Stimulated activated CD4-positive, alpha-beta T cell treated with anti-CD3 and anti-CD28 coated beads, Interleukin-12 subunit alpha, Interleukin-12 subunit beta, amount 100 ng/mL, for 24 hours (primary cell): ENCODE measurements at places on chromosomes 2 and 18.
A peak's percentile ranks its signal among the peaks of the same experiment; 100 is the strongest.

DNA sequence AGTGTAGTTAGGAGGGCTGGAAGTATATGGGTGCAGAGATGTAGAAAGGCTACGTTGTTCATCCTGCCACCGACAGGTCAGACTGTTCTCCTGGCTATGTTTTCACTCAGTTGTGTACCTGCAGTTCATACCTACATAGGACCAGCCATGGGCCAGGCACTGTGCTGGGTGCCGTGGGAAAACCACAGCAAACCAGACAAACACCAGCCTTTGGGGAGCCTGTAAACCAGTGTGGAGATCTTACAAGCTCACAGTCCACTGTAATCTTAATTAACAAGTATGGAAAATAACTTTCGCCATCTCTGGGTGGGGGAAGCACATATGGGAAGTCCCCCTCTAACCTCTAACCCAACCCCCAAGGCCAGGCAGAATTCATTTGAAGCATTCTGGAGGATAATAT is 12.7 kb downstream of the NCK2 start:
- DNase-seq = no peak

GRCh38 chr2:29222381-29223179 is 107.4 kb downstream of the CLIP4 start:
- DNase-seq = no peak

DNA sequence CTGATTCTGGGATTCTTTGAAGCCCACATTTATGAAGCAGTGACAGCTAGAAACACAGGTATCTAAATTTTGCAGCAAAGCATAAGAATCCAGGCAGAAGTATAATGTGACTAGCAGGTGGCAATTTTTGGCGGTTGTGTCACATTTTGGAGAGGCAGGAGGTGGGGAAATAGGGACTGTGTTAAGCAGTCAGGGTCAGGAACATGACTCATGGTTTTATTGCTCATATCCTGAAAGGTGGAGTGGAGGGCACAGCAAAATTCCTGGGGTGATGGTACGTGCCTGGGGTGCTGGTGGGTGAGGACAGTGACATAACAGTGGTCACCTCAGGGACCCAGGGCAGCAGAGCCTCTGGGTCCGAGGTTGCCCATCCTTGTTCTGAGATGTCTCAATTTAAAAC is 63.5 kb upstream of the TTN start:
- no peak for DNase-seq

DNA sequence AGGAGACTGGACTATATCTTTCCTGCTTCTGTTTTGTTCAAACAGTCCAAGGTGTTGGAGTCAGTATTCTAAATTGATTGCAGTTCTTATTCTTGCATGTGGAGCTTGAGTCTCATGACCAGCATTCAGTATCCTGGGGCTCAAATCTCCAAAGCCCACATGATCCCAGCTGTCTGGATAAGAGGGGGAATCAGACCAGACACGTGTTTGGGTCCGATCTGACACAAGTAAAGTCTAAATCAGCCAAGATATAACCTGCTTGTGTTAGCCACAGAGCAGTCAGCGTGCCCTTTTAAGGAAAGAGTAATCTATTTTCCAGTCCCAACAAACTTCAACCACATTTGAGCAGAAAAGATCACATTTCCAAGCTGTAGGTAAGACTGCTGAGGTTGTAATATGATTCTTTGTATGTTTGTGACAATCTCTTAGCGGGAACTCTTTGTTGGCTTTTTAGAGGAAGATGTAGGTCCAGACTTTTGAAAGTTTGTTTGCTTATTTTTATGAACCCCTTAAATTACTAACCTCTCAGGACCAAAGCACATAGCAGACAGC is 334.6 kb downstream of the SLC4A3 start:
- no peak for DNase-seq

DNA sequence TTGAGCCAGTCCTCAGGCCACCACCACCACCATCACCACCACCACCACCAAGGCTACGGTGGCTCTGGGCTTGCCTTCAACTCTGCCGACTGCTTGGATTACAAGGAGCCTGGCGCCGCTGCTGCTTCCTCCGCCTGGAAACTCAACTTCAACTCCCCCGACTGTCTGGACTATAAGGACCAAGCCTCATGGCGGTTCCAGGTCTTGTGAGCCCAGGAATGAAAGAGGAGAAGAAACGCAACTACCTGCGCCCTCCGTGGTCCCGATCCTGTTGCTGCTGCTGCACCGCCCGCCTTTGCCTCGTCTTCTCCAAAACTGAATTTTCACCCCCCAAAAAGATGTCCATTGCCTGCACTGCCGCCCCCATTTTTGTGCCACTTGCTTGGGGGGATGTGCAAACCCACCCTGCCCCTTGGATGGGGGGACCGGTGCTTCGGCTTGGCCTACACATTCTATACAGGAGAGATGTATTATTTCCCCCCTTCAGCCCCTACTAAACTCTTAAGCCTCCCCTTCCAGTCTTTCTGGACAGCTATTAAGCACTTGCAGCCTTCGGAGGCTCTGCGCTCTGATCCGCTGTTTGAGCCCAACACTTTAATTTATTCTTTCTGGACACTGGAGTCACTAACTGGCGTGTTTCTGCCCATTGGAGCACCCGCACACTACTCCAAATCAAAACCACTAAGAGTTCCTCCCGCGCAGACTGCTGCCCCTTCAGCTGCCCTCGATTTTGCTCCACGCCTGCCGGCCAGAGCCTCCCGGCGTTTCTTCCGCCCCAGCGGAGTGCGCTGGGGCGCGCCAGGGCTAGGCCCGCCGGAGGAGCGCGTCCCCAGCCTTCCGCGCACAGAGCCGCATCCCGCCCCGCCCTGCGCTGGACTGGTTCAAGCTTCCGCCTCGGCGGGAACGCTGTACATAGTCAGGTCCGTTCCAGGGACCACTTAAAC is 5.7 kb downstream of the OTX1 start:
- peak; percentile 21 for DNase-seq

- DNase-seq = peak; percentile 2
These were observed 743 bp downstream of the HADHA start for GRCh38 chr2:26243470-26244308.

GRCh38 chr2:86464652-86465051 is 23.5 kb downstream of the KDM3A start:
- DNase-seq = no peak

DNA sequence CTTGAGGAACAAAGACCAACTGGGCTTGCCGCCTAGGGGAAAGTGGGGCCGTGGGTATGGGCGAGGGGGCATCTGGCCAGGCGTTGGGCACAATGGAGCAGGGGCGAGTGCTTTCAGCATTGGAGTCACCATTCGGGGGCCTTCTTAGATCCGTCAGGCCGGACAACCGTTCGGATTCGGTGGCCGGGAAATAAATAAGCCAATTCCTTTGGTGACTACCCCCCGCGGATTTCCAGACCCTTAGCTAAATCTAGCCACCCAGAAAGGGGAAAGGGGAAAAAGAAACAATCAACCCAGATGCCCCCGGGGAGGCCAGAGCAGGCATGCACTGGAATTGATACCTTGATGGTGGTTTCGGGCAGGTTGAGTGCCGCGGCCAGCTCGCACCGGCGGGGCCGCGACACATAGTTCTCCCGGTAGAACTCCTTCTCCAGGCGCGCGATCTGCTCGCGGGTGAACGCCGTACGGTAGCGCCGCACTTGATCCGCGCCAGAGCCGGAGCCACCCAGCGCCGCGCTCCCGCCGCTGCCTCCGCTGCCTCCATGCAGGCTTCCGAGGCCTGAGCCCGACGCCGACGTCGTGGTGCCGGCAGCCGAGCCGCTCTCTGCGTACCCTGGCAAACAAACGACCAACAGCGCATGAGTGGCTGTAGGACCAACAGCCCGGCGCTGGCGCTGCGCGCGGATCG is 1.8 kb downstream of the EVX2 start:
- no peak for DNase-seq

- DNase-seq = no peak
These were observed 10.8 kb downstream of the SMARCAL1 start for GRCh38 chr2:216423071-216423470.

GRCh38 chr2:238947920-238948710 is 100.2 kb downstream of the TWIST2 start:
- no peak for DNase-seq

GRCh38 chr18:43481069-43481468 is 203.8 kb upstream of the SYT4 start:
- no peak for DNase-seq

GRCh38 chr18:48191494-48191893 is 217.7 kb downstream of the ZBTB7C start:
- DNase-seq = no peak

- DNase-seq = no peak
These were observed 59.7 kb downstream of the CXCR4 start for GRCh38 chr2:136058262-136058661.

- DNase-seq = no peak
These were observed 555.6 kb downstream of the EPHA4 start for GRCh38 chr2:221016551-221016950.

- no peak for DNase-seq
These were observed 13.1 kb downstream of the GNLY start for GRCh38 chr2:85707304-85707703.

DNA sequence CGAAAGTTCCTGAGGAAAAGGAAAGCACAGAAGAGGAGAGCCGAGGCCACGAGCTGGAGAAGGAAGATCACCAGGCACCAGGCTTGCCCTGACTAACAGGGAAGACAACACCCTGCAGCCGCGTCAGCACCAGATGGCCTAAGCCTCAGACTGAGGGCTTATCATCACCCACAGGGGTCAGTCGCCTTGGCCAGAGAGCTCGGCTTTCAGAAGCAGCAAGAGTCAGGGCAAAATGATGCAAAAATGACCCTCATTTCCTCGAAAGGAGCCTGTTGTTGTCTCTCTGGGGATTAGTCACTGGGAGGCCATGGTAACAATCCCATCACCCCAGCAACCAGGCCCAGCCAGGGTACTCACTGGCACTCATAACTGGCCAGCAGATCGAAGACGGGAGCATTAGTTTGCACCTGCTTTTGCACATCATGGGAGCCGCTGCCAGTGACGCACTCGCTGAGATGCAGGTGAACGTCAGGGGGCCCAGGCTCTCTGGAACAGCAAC is 42.7 kb upstream of the ZFP36L2 start:
- DNase-seq = no peak

GRCh38 chr18:34562252-34562870 is 147.7 kb upstream of the DTNA start:
- DNase-seq = no peak

GRCh38 chr2:140698636-140699035 is 1432.2 kb downstream of the LRP1B start:
- DNase-seq = no peak

GRCh38 chr2:167048829-167049228 is 160.5 kb downstream of the XIRP2 start:
- DNase-seq = no peak

DNA sequence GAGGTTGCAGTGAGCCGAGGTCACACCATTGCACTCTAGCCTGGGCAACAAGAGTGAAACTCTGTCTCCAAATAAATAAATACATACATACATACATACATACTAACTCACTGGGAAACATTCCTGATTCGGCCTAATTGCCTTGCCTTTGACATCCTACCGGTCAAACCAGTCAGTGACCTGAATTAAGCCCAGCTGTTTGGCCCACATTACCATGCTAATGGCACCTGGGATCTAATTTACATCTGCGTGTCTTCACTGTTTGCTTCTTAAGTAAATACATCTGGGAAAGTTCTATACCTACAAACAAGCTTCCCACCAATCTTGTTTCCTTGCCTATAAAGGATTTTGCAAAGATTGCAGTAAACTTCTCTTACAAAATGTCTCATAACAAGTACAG is 230.2 kb upstream of the ZC3H15 start:
- no peak for DNase-seq
